ENCODE measurements at places on chromosomes 2 and 18.

- DNase-seq, result no peak
Observed at GRCh38 chr18:26575865-26576217, 27.5 kb upstream of the KCTD1 start.

GRCh38 chr2:169106563-169107545 is 37.5 kb downstream of the DHRS9 start:
- no peak for DNase-seq

- DNase-seq, result no peak
Observed at GRCh38 chr2:200223205-200223784, 83.2 kb upstream of the SPATS2L start.

DNA sequence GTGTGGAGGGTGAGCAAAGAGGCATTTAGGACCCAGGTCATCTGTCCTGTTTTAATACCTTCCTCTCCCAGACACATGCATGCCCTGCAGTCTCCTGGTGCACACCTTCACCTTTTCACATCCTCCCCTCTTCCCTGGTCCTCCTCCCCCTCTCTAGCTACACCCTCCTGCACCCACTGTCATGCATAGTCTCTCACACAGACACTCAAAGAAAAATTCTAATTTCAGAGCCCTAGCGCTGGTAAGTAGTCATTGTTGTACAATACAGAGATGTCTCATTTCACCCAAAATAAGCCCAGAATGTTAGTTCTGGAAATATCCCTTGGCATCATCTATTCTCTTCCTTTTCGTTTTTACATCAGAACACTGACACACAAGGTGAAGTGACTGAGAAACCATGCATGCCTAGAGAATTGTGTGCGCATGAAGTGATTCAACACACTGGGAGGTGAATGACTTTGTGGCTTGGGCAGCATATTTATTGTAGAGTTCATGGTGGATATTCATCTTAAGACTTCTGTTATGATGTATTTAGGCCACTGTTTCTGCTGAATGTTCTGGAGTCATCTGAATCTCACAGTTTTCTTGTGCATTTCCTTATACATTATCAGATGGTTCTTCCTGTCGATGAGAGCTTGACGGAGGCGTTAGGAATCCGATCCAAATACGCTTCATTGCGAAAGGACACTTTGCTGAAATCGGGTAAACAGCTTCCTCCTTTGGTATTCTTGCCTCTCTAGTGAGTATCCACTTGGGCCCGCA is 69.9 kb downstream of the COA5 start:
- no peak for DNase-seq

GRCh38 chr18:76691800-76692199 is 130.6 kb upstream of the ZNF236 start:
- DNase-seq, result no peak

- no peak for DNase-seq
Observed at GRCh38 chr2:99414566-99414965, 75.3 kb downstream of the REV1 start.

DNA sequence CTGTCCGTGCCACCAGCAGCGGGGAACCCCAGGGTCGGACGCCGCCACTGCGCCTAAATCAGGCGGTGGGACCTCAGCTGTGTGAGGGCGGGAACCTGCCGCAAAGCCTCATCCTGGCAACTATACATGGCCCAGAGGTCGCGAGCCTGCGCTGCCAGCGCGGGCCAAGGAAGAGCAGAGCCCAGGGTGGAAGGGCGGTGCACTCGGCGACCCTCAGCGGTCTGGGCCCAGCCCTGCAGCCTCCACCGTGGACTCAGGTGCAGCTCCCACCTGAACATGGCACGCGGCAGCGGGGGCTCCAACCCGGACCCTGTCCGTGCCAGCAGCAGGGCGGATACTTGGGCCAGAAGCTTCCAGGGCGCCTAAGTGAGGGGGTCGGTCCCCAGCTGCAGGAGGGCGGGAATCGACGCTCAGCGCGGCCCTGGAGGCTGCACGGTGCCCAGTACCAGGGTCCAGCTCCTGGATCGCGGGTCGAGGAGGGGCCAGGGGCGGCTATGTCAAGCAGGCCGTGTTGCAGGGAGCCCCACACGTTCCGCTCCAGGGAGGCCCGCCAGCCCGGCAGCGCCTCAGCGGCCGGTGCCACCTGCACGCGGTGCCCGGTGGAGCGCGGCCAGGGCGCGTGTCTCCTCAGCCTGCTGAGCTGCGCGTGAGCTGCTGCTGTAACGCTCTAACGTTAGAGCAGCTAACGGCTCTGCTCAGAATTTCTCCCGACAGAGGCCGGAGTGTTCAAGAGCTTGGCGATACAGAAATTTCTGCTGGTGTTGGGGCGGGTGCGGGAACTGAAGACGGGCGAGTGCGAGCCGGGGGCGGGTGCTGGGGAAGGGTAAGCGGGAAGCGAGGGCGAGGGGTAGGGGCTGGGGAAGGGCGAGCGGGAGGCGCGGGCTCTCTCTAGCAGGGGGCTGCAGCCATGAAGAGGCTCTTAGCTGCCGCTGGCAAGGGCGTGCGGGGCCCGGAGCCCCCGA is at the start of gene ANKRD30B:
ANKRD30B (plus strand) TSS at position 660 of the 962 bp plus-strand sequence; CDS start at position 908, 248 bp downstream.
- no peak for DNase-seq

- DNase-seq, result no peak
Observed at GRCh38 chr2:65053199-65053598, 3.0 kb upstream of the CEP68 start.
